ENCODE measurements at places on chromosomes 4 and X.

DNA sequence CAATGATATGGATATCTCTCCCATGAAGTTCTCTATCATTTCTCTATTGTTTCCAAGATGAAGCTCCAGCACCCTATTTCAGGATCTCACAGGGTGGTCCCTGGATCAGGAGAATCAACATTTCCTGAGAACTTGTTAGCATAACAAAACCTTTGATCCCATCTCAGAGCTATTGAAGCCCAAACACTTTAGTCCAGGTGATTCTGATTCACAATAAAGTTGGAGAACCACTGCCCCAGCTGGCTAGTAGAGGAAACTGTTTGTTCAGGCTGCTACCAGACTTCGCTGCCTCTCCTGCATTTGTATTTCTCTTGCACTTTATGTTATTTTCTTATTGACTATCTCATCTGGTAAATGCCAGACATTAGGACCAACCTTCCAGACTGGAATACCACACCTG, 65.4 kb downstream of the CEP44 start:
- no peak for DNase-seq

GRCh38 chr4:70734971-70735370, 13.2 kb downstream of the RUFY3 start:
- no peak for DNase-seq

DNA sequence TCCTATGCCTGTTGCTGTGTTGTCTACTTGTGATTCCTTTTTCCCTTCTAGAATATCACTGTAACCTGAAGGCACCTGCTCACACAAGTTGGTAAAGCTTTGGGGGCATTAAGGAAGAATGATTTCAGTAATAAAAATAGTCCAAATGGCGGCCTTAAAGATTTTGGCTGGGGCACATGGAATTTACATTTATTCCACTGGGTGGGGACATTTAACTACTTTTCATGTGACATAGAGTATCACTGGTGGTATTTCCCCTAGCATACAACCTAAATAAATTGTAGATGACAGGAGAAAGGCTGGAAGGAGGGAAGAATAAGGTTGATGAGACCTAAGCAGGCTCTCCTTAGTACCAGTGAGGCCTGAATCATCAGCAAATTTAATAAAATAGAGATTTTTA, 121.8 kb upstream of the EDA2R start:
- peak; percentile 2 for DNase-seq

- no peak for DNase-seq
These were observed 190.8 kb upstream of the GK2 start for GRCh38 chr4:79598801-79599200.

- DNase-seq: no peak
These were observed 157.3 kb downstream of the GBA3 start for GRCh38 chr4:22850055-22850454.

- DNase-seq: no peak
These were observed 1276.1 kb downstream of the PCDH7 start for GRCh38 chr4:31995943-31996901.

GRCh38 chr4:102761296-102761701, 531 bp upstream of the MANBA start:
- DNase-seq: peak; percentile 38

DNA sequence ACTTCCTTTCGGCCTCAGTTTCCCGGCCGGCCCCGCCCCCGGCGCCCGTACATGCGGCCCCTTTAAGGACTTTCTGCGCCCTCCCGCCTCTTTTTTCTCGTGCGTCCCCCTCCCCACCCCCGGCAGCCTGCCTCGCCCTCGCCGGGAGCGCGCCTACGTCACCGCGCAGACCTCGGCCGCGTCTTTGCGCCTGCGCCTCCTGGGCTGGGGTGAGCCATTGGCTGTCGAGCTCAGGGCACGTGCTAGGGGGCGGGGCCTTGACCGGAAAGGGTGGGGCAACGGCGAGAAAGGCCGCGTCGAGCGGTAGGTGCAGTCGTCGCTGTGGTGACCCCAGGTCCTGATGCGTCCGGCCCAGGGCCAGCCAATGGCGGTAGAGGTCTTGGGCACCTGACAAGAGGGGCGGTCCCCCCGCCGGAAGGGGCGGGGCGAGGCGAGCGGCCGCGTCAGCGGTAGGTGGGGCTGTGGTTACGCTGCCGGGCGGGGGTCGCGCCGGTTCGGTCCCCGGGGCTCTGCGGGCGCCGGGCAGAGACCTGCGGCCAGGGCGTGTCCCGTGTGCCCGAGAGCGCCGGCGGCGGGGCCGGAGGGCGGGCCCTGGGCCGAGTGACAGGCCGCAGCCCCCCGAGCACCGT, at the start of gene UVSSA:
TSS of gene UVSSA (plus strand) at position 428 of the 629 bp plus-strand sequence. CDS start 884 bp downstream, outside the sequence.
- peak; percentile 99 for DNase-seq

- no peak for DNase-seq
These were observed 653.9 kb upstream of the AADAT start for GRCh38 chr4:170743633-170744032.
